ENCODE measurements at places on chromosomes 11 and 22. TPM values are rescaled to one million over a fixed set of nuclear protein-coding genes. Genes with fewer than 3 reads are reported as not detected.

- no peak for DNase-seq
Observed at GRCh38 chr11:86923999-86924766, 31.0 kb downstream of the FZD4 start.

DNA sequence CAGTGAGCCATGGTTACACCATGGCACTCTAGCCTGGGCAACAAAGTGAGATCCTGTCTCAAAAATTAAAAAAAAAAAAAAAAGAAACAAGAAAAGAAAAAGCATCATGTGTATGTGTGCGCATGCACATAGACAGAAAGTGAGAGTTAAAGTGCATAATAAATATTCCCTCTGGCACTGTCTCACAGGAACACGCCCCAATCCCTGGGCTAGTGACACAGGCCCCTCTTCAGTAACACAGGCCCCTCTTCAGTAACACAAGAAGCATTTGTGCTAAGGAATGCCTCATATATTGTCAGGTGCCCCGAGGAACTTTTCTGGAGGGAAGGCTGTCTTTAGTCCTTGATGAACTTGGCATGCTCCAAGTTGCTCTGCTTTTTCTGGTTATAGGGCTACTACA lies 57.5 kb downstream of the RPL27A start:
- no peak for DNase-seq

DNA sequence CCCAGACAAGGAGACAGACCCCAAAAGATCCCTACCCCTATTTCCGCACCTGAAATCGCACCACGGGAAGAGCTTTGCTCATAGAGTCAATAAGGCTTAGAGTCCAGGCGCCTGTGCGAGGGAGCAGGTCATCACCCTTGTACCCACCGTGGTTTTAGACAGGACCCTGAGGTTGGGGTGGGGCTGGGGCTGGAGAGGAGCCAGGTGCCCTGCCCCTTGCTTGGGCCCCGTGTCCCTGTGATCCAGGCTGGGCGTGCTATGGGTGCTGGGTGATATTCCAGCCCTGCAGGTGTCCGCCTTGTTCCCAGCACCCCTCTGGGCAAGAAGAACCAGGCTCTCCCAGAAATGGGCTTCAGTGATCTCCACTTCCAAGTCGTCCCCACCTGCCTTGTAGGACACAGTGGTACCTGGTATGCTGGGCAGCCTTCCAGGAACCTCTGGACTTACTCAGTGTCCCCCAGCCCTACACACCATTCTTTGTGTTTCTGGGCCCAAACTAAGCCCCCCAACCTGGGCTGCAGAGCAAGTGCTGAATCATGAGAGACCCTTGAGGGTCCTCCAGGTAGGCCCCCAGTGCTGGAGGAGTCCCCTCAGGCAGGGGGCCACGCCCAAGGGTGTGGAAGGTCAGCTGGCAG lies 4.5 kb downstream of the CD81 start:
- no peak for DNase-seq

DNA sequence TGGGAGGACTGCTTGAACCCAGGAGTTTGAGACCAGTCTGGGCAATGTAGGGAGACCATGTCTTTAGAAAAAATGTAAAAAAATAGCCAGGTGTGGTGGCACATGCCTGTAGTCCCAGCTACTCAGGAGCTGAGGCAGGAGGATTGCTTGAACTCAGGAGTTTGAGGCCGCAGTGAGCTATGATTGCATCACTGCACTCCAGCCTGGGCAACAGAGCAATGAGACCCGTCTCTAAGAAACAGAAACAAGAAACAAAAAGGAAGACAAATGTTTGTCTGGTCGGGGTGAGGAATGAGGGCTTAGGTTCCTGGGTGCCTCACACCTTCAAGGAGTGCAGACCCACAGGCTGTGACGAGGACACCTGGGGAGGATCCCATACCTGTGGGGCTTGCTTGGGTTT lies 191.9 kb downstream of the CEP164 start:
- no peak for DNase-seq

The POLD4 gene
- 78.5 TPM for total RNA-seq

Measured in PC-3 (cell line).